ENCODE measurements at places on chromosomes 16 and 17.

DNA sequence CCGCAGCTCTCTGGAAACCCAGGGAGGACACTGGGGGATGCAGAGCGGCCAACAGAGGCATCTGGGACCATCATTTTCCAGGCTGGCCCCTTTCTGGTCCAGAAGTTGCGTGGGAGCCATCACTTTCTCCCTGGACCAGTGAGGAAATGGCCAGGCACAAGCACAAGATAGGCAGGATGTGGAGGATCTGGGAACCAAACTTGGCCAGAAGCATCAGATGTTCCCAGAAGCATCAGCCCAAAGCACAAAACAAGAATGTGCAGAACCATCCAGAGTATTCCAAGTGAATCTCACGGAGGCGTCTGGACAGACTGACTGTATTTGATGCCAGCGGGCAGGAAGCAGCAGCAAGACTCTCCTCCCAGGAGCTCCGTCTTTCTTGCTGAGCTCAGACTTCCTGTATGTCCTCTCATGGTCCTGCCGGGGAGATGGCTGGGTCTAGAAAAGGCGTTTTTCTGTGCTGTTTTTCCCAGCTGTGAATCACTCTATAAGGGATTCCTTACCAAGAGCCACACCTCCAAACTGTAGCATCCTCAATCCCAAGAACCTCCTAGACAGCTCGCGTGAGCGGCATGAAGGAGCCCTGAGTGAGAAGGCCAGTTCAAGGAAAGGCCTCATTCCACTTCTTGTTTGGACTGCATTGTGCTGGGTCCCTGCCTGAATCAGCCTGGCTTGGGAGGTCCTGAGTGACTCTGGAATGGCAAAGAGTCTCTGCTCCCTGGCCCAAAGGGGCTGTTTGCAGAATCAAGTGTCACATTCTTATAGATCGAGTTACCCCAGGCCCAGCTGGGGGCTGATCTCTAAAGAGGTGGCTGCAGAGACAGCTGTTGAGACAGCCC lies 49.5 kb upstream of the MTSS2 start:
- DNase-seq: no peak

DNA sequence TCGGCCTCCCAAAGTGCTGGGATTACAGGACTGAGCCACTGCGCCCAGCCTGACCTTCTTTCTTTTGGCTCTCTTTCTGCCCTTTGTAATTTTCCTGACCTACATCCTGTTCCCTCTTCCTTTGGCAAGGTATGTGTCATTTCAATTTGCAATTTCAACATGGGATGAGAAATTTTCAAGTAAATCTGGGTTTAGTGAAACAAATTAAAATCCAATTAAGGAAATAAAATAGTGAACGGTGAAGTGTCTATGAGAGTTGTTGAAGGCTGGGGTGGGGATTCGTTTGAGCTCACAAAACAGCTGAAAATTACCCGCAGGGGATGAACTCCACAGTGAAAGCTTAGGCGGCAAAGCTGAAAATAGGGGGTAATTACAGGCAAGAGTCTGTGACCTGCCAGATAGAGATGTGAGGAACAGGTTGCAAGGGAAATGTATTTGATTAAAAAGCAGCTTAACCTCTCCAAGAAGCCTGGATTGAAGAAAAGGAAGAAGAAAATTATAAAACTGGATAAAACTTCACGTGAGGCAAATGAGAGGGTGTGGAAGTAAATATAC lies 277.7 kb downstream of the UTP18 start:
- DNase-seq: no peak

DNA sequence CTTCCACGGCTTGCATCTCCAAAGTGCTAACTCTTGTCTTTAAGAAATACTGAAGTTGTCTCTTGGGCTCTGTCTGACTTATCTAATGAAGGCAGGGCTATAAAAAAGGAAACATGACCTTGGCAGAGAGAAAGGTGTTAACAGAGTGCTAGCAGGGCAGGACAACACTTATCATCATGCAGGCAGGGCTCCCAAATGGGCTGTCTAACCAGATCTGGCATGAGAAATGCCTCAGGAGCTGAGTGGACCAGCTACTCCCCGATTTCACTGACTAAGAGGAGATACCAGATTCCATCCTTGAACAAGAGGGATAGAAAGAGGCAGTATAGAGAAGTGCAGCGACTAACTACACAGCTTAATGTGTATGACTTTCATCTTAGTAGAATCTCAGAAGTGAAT lies 32.6 kb downstream of the PMP22 start:
- DNase-seq: no peak

- no peak for DNase-seq
These were observed 22.6 kb downstream of the TBC1D16 start for GRCh38 chr17:80012765-80013741.

GRCh38 chr17:1882836-1883235 lies 53.0 kb downstream of the RPA1 start:
- peak; percentile 32 for DNase-seq

- no peak for DNase-seq
These were observed 19.6 kb downstream of the NOD2 start for GRCh38 chr16:50712956-50713355.

DNA sequence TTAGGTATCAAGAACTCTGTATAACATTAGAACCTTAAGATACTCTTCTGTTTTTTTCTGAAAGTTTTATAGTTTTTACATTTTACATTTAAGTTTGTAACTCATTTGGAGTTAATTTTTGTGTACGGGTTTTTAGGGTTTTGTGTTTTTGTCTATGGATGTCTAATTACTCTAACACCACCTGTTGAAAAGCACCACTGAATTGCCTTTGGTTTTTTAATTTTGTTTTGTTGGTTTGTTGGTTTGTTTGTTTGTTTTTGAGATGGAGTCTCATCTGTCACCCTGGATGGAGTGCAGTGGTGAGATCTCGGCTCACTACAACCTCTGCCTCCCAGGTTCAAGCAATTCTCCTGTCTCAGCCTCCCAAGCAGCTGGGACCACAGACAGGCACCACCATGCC lies 29.8 kb upstream of the ZNF629 start:
- DNase-seq: no peak

- DNase-seq: no peak
These were observed 76.7 kb downstream of the RNF213 start for GRCh38 chr17:80337195-80337895.

GRCh38 chr17:21425736-21426135 lies 49.6 kb downstream of the KCNJ12 start:
- DNase-seq: no peak

GRCh38 chr16:58114827-58115825 lies 14.1 kb downstream of the CFAP20 start:
- peak; percentile 58 for DNase-seq

- DNase-seq: no peak
These were observed 9.1 kb upstream of the TMEM100 start for GRCh38 chr17:55731586-55732250.

- peak; percentile 28 for DNase-seq
These were observed 112.5 kb downstream of the WWOX start for GRCh38 chr16:78211946-78212345.

Measured in hepatocyte (in vitro differentiated cells).